RWPE2 (cell line): ENCODE measurements at places on chromosomes 11 and 22.

DNA sequence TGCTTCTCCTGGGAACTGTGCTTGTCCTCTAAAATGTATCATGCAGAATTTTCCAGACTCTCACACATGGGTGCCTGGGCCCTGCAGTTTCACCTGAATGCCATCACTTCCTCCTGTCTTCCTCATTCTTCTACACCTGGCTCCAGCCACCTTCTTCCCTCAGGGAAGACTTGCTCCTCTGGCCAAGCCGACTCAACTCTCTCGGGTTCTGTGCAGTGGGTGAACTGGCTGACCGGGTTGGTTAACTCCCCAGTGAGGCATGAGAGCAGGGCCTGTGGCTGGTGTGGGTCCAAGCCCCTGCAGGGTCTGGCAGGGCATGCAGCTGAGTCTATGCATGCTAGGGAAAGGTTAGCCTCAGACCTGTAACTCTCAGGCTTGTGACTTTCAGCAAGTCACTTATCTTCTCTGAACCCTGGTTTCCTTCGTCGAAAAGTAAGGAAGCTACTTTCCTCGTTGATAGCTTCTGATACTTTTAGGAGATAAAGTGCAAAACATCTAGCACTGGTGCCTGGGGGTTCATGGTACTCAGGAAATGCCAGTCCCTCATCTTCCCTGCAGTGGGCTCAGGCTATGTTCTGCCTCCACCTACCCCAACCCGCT is 11.9 kb downstream of the CD82 start:
- DNase-seq: no peak

GRCh38 chr11:112795142-112795815 is 165.9 kb upstream of the NCAM1 start:
- DNase-seq: no peak

GRCh38 chr11:77075425-77075905 is 8.7 kb downstream of the CAPN5 start:
- DNase-seq: no peak

DNA sequence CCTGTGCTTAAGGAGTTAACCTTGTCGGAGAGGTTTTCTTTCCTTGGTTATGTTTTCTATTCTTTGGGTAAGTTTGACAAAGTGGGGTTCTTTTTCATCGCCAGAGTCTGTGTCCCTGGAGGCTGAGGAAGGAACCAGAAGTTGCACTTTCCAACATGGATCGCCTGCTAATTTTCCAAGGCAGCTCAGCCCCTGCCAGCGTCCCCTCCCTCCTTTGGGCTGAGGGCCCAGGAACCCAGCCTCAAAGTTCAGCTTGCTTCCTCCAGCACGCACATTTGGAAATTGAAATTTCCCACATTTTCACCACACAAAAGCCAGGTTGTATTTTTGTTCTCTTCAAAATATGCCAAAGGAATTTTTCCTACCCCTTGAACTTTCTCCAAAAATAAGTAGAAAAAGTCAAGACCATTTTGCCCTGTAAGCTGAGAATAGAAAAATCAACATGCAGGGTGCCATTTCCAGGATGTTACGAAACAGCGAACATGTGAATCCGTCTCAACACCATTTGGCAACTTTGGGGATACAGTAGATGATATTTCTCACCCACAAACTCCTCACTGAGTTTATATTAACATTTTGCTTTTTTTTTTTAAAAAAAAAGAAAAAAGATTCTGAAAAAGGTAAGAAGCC is 343.5 kb downstream of the TENM4 start:
- no peak for DNase-seq

DNA sequence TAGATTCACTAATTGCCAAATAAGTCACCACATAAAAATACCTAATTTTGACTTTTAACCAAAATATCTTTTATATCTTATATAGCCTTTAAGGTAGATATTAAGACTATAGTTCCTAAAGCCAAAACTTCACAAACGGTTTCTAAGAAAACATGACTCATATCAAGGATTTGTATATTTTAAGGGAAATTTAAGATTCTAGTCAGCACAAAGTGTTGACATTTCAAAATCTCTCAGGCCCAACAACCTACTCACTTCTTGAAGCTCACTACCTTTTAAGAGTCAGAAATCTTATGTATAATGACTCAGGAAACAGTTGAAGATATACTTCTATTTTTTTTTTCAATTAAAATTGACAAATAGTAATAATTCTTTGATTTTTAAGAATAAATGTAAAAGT is 221.9 kb downstream of the SBF2 start:
- no peak for DNase-seq

DNA sequence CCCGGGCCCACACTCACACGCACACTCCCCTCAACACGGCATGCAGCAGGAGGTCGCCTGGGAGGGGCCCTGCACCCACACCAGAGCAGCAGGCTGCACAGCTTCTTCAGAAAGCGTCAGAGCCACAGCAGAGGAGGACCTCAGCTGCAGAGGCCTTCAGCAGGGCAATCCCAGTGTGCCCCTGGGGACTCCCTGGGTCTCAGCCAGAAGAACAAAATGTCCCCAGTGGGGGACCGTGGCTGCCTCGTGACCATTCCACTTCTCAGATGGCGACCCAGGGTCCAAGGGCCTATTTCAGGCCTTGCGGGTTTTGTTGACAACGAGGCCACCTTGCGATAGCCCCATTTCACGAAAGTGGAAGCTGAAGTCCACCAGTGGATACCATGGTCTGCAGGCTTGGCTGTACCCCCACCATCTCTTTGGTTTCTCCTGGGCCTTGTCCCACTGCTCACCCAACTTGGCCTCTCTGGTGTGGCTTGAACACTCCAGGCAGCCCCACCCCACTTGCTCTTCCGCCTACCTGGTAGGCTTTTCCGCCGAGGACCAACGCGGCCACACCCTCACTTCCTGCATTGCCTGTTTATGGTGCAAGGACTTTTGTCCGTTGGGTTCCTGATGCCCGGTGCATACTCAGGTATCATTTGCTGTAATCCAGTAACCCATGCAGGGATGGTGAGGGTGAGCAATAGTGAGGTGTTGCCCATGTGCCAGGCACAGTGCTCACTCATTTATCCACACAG is 38.1 kb downstream of the MB start:
- DNase-seq: no peak

GRCh38 chr11:124961972-124962609 is 8.1 kb downstream of the CCDC15 start:
- no peak for DNase-seq

DNA sequence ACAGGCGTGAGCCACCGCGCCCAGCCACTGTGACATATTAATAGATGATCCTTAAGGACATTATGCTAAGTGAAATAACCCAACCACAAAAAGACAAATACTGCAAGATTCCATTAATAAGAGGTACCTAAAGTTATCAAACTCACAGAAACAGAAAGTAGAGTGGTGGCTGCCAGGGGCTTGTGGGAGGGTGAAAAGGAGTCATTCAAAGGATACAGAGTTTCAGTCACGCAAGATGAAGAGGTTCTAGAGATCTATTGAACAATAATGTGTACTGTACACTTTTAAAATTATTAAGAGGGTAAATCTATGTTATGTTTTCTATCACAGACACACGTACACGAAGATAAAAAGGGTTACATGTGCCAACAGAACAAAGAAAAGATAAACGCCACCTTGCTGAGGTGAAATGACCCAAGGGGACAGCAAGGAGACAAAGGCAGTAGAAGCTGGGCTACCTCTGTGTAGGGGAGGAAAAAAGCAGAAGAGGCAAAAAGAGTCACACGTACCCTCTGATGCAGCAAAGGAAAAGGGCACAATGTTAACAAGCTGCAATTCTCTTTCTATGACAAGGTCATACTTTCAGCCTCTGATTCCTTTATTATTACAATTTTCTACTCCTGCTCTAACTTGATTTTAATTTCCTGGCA is 65.3 kb downstream of the AMBRA1 start:
- no peak for DNase-seq

DNA sequence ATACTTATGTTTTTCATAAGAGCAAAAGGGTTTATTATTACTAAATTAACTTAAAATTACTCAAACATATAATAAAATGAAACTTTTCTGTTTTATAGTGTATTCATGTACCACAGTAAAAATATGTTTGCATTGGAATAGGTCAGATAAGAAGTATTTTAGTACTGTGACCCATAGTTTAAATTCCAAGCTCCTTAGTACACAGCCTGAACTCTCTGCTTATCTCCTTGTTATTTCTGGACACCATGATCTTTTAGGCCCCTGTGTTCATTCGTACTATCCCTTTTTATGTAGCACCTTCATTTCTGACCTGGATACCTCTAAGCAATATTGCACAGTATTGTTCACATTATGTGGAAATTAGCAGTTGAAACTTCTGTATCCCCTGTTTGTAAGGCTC is 296.7 kb upstream of the SYN3 start:
- no peak for DNase-seq

GRCh38 chr11:131811383-131811782 is 441.0 kb downstream of the NTM start:
- no peak for DNase-seq

DNA sequence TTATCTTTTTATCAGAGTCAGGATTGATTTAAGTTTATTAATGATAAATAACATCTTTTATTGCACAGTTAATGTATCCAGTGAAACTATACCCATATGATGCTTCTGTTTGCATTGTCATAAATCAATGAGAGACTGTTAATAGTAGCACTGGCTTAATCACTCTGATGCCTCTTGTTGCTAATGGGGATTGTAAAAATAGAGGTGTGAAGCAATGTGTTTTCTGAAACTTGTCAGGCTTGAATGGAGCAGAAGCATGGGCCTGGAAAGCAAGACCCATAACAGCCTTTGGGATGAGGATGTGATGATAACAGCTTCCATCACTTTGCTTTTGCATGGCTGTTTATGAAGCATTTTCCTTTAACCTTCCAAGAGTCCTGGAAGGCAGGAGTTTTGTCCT is 319.7 kb downstream of the DDX10 start:
- no peak for DNase-seq

- DNase-seq: no peak
Observed at GRCh38 chr22:46969961-46970360, 207.5 kb downstream of the TBC1D22A start.

- DNase-seq: no peak
Observed at GRCh38 chr11:120668537-120668936, 157.0 kb downstream of the GRIK4 start.

DNA sequence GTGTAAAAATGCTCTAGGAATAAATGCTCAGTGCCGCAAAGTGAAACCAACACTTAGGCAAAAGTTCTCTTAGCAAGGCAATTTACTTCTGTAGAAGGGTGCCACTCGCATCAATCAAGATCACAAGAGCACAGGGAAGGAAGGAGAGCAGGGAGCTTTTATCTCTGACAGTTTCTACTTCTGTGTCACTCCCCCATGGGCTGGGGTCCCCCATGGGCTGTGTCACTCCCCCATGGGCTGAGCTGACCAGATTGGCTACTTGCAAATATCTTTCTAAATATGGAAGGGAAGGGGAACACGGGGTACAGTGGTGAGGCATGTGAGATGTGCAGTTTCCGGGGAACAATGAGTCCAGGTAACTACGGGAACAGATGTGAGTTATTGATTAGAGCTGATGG is 397 bp downstream of the OR52N2 start:
- no peak for DNase-seq

GRCh38 chr11:88544656-88545280 is 207.2 kb upstream of the CTSC start:
- DNase-seq: no peak

- DNase-seq: no peak
Observed at GRCh38 chr11:75867778-75868374, 52.9 kb downstream of the UVRAG start.

DNA sequence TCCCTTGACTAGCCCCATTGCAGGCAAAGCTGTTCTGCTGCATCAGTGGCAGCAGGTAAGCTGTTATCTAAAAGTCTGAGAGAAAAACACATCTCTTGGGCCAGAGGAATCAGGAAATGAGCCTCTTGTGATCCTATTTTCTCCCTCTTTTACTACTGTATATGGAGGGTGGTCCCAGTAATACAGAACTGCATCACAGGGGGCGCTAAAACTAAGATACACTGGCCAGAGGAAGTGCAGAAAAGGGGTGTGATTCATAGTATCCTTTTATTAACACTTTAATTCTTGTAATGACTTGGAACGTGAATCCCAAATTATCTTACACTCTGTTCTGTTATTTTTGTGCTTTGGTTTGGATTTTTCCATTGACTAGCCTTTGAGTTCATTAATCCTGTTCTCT is 8.8 kb upstream of the MED17 start:
- DNase-seq: no peak

GRCh38 chr11:10487002-10487647 is 32.1 kb downstream of the AMPD3 start:
- DNase-seq: no peak

- no peak for DNase-seq
Observed at GRCh38 chr11:9772218-9772617, 108.3 kb downstream of the SWAP70 start.

GRCh38 chr22:49959782-49960158 is 802 bp upstream of the PIM3 start:
- no peak for DNase-seq

DNA sequence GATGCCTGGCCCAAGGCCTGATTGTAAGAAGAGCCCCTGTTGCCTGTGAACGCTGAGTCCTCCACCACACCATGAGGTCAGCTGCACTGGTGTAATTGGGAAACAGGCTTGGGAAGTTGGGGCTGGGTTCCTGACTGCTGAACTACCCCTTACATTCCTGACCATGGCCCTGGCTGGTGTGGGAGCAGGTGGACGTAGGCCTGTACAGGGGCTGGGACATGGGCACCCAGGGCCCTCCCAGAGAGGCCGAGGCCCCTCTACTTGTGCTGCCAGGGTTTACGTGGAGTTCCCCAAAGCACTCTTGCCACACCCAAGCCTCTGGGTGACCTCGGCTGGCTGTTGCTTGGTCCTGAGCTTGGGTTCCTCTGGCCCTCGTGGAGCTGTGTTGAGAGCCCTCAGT is 5.4 kb downstream of the RELT start:
- DNase-seq: no peak

- DNase-seq: no peak
Observed at GRCh38 chr11:108364159-108364558, 103.2 kb downstream of the C11orf65 start.

DNA sequence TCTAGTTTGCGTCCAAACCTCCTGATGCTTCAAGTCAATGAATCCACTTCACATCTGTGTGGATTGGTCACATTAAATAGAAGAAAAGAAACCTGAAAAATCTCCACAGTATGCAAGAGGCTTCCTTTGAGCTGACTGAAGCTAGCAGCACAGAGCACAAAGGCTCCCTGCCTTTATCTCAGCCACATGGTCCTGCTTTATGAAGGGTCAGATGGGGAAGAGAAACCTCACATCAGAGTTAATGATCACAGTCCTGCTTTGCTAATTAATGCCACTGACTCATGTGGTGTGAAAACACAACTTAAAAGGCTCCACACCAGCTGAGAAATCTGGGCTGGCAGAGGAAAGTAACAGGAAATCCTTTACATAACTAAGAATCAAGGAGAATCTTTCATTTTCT is 1291.0 kb downstream of the LRRC4C start:
- no peak for DNase-seq

GRCh38 chr11:34921156-34921555 is 4.7 kb downstream of the PDHX start:
- DNase-seq: no peak

- DNase-seq: peak; percentile 52
Observed at GRCh38 chr11:65880844-65881421, 1.3 kb downstream of the CTSW start.

GRCh38 chr11:28417601-28418323 is 309.6 kb downstream of the METTL15 start:
- DNase-seq: no peak

- DNase-seq: no peak
Observed at GRCh38 chr11:65498042-65498726, 661 bp upstream of the MALAT1 start.
